Activated CD4-positive, alpha-beta T cell treated with anti-CD3 and anti-CD28 coated beads, Interleukin-2, amount 10 ng/mL, durations not matched to agents 24 days and 14 days (primary cell): ENCODE measurements at places on chromosomes 2 and 18. TPM values are rescaled to one million over a fixed set of nuclear protein-coding genes. Genes with fewer than 3 reads are reported as not detected.

The PKDCC gene
- total RNA-seq, result not detected in 2 replicates

The AAK1 gene
- total RNA-seq, result 81.7 and 86.0 TPM in 2 replicates

The GPR155 gene
- total RNA-seq, result 3.1 and 3.6 TPM in 2 replicates

The DYNC1I2 gene
- 49.7 and 55.1 TPM in 2 replicates for total RNA-seq

The GRHL1 gene
- total RNA-seq, result 1.2 and 2.1 TPM in 2 replicates

The NEMP2 gene
- total RNA-seq, result 16.4 and 19.0 TPM in 2 replicates

The MROH2A gene
- total RNA-seq, result not detected in 2 replicates

The COLEC12 gene
- total RNA-seq, result not detected in 2 replicates

The BOD1L2 gene
- not detected in 2 replicates for total RNA-seq

The CYS1 gene
- 0.24 and 0.63 TPM in 2 replicates for total RNA-seq

The GKN1 gene
- not detected in 2 replicates for total RNA-seq

The ADAM23 gene
- total RNA-seq, result 0.05 and 0.38 TPM in 2 replicates

The GALNT3 gene
- total RNA-seq, result 4.9 and 6.1 TPM in 2 replicates

The SERPINB3 gene
- not detected in 2 replicates for total RNA-seq

The UGT1A5 gene
- total RNA-seq, result not detected in 2 replicates

The MRPS9 gene
- 32.4 and 33.3 TPM in 2 replicates for total RNA-seq

The CTAGE1 gene
- total RNA-seq, result not detected in 2 replicates

The RUFY4 gene
- total RNA-seq, result 0.52 and 1.8 TPM in 2 replicates

The ABCG5 gene
- not detected in 2 replicates for total RNA-seq

The C2orf78 gene
- total RNA-seq, result 0.07 TPM in 1 of 2 replicates, not detected in the other

The MTCL1 gene
- total RNA-seq, result 0.09 and 0.40 TPM in 2 replicates

The RESP18 gene
- total RNA-seq, result not detected in 2 replicates

The TUBA3E gene
- total RNA-seq, result not detected in 2 replicates

The ELOA2 gene
- total RNA-seq, result not detected in 2 replicates

The DNAJC5G gene
- total RNA-seq, result not detected in 2 replicates

The SKA1 gene
- 20.0 and 22.1 TPM in 2 replicates for total RNA-seq

The TBR1 gene
- 0.16 TPM in 1 of 2 replicates, not detected in the other for total RNA-seq
